ENCODE measurements at places on chromosomes 1 and 21.

- no peak for DNase-seq
Observed at GRCh38 chr1:245338485-245338877, 183.7 kb downstream of the KIF26B start.

GRCh38 chr1:10085076-10085475 lies 52.3 kb downstream of the UBE4B start:
- no peak for DNase-seq

- no peak for DNase-seq
Observed at GRCh38 chr1:153429266-153430165, 13.2 kb downstream of the S100A7A start.

GRCh38 chr1:184494929-184495328 lies 108.1 kb downstream of the C1orf21 start:
- DNase-seq = no peak

DNA sequence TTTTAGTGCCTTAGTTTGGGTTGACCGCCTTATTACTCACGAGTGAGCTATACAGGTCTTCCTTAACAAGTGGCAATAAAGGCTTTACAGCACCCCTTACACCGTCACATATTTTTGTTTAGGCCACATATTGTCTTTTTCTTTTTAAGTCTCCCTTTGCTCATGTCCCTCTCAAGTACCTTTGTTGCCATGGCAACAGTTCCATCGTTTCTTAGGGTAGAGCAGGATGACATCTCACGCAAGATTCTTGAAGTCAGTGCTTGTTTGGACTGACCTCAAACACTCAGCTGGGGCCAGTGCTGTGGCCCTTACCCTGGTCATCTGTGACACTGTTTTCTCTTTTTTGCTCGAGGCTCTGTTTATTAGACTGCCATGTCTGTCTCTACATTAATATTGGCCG lies 69.8 kb downstream of the PBX1 start:
- no peak for DNase-seq
